ENCODE measurements at places on chromosomes 11 and 22.
A peak's percentile ranks its signal among the peaks of the same experiment; 100 is the strongest.

GRCh38 chr11:62556108-62556874 lies 9.7 kb upstream of the AHNAK start:
- no peak for DNase-seq

DNA sequence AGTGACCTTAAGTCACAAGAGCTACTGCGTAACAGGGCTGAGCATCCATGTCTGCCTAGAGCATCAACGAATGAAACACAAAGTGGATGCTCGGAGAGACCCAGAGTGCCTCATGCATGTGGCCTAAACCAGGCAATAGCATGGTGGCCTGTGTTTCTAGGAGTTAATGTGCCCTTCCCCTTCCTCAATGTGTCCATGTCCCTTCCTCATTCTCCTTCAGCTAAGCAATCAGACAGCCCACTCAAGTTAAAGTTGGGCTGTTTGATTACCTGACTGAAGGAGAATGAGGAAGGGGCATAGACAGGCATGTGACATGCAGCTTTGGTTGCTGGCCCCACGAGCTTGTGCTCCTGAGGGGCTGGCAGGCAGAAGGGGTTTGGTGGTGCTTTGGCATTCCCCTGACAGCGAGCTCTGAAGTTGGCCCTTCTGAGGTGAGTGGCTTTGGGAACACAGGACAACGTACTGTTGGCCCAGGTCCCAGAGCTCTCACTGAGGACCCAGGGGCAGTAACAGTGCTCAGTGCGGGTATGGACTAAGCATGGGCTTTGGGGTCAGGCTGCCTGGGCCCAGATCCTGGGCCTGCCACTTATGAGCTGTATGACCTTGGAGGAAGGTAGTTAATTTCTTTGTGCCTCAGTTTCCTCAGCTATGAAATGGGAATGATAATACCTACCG lies 46.7 kb downstream of the IRAG1 start:
- DNase-seq, result no peak

DNA sequence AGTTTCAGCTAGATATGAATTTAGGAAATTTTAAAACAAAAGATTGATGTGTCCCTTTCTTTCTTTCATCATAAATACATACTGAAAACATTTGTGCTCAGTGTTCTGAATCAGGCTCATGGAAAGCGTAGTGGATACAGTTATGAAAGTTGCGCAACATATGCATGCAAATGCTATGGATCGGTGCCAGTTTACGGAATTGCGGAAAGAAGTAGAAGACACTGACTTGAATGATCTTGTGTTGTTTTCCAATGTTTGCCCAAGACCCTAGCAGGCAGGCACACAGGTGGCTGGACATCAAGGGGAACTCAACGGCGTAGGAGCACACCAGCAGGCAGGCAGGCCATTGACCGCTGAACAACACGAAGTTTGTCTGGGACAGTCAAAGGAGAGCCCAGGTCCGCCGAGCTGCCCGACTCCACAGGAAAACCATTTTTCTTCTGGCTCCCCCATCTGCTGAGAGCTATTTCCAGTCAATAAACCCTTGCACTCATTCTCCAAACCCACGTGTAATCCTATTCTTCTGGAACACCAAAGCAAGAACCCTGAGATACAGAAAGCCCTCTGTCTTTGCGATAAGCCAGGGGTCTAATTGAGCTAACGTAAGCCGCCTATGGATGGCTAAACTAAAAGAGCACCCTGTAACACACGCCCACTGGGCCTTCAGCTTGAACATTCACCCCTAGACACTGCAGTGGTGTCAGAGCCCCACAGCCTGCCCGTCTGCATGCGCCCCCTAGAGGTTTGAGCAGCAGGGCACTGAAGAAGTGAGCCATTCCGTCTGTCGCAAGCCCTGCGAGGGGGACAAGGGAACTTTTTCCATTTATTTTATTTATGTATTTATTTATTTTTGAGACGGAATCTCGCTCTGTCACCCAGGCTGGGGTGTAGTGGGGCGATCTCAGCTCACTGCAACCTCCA lies 7.4 kb upstream of the BIRC3 start:
- DNase-seq, result peak; percentile 88

DNA sequence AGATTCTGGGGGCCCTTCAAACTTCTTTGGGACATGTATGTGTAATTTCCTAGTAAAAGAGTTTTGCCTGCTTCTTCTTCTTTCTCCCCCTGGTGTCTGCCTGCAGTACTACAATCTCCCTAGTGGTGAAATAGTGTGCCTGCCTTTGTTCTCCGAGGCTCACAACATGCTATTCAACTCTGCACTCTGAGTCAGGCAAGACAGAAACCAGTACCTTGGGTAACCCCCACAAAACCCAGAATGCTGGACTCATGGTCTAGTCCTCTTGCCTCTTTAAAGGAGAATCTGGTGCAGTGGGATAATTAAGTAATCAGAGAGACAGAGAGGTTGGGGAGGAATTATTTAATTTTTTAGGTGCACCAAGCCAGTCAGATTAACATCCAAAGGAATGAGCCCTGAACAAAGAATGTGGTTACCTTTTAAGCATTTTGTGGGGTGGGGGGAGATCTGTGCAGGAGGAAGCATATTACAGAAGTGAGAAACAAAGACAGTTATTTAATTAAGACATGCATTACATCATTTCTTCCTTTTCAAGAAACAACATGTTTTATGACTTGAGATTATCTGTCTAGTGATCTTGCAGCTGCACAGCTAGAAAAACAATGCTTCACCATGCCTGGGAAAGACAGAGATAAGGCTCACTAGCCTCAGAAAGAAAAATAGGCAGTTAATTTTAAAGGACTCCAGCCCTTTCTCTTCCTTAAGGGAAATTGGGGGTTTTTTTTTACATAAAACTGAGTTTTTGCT lies 11.0 kb upstream of the MS4A6A start:
- DNase-seq, result peak; percentile 14

DNA sequence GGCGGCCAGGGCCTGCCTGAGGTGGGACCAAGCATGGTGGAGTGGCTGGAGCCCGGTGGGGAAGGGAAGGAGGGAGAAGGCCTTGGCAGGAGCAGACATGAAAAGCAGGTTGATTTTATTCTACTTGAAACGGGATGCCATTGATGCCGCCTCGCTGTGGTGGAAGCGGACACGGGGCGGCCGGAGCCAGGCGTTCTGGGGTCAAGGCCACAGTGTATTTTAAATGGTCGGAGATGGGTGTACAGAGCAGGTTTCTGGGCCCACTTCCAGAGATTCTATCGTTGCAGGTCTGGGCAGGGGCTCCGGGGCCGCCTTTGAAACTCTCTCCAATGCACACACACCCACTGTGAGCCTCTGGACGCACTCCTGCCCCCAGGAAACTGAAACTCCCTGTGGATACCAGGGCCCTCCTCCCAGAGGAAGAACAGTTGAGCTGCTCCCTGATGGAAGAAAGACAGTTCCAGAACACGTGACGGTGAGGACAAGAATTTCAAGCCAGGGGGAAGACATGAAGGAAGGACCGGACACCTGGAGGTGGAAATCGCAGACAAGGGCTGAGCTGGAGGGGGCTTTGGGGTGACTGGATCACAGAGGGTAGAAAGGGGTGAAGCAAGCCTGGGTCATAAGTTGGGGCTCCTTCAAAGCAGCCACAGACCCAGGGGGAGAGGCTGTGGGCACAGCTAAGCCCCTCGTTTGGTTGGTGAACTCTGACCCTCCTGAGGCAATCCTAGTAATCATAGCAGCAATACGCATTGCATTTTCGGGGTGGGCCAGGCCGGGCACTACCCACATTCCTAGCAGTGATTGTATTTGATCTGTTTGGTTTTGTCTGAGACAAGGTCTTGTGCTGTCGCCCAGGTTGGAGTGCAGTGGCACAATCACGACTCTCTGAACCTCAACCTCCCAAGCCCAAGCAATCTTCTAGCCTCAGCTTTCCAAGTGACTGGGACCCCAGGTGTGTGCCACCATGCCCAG lies 12.3 kb upstream of the LINC01488 start:
- no peak for DNase-seq

Data from SK-N-MC (cell line).